ENCODE measurements at places on chromosomes 3 and 15.

DNA sequence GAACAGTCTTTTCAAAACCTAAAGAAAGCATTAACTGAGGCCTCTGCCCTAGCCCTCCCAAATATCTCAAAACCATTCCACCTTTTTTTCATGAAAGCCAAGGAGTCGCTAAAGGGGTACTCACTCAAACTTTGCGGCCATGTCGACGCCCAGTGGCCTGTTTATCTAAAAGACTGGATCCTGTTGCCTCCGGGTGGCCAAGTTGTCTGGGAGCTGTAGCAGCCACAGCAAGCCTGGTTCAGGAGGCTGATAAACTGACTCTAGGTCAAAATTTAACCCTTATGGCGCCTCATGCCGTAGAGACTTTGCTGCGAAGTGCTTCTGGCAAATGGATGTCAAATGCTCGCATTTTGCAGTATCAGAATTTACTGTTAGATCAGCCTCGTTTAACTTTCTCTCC lies 39.5 kb downstream of the ZBTB11 start:
- DNase-seq = no peak

- DNase-seq = peak; percentile 31
These were observed 20.3 kb downstream of the FAM98B start for GRCh38 chr15:38474155-38474757.

- no peak for DNase-seq
These were observed 812.3 kb upstream of the ROBO1 start for GRCh38 chr3:80580146-80580545.

DNA sequence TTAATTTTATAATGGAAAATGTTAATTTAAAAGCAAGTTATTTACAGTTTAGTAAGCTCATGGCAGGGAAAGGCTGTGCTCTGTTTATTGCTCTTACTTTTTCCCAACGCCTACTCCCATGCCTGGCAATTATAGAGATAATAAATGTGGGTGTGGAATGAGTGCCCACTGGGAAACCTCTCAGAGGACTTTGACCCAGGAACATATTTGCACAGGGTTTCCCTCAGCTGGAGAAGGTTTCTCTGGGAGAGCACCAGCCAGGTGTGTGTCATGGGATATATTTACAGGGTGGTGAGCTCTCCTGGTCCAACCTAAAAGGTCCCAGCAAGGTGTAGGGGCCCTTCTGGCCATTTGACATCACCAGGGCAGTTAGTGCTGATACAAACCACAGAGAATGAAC lies 27.9 kb downstream of the ZNF710 start:
- DNase-seq = no peak

DNA sequence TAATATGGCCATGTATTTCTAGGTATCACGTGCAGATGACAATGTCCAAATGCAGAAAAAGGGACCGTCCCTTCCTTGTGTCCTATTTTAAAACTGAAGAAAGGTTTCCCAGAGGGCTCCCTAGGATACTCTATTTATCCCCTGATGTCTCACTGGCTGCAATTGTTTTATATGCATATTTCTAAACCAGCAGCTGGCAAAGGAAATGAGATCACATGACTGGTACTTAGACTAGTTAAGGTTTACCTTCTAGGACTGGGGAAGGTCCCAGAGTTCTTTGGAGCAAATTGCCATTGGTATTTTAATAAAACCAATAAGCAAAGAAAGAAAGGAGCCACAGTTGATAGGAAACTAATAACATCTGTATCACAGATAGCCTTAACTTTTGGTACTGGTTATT lies 29.5 kb downstream of the GTF2E1 start:
- DNase-seq = no peak

DNA sequence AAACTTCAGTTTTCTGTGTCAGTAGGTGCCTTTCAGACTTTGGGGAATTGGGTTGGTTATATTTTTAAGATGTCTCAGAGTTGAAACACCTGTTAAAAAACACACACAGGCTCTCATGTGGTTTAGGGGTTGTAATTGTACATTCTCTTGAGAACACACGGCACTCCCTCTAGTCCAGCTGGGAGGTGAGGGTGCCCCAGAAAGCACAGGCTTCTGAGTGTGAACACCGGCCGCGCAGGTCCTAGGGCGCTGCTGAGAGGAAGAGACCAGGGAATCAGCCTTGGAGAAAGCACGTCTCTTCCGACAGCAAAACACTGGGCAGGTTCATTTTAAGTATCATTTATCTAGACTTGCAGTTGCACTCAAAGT lies 68.0 kb upstream of the RPL35A start:
- DNase-seq = no peak

DNA sequence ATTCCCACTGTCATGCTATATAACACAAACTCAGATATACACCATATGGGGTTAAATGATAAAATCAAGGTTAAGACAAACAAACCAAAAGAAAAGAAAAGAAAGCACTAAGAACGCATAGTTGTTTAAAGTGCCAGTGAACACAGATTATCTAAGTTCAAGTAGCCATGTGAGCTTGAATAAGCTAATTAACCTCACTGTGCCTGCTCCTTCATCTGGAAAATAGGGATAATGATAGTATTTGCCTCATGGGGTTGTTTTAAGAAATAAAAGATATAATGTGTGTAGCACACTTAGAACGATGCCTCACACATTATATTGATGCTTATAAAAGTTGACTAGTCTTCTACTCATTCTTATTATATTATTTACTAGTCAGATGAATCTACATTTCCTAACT lies 72.6 kb upstream of the IL12A start:
- no peak for DNase-seq

GRCh38 chr15:90062973-90063769 lies 39.1 kb downstream of the IDH2 start:
- DNase-seq = no peak

GRCh38 chr3:89617706-89618105 lies 510.3 kb downstream of the EPHA3 start:
- no peak for DNase-seq

GRCh38 chr3:11692532-11692813 lies 48.8 kb upstream of the VGLL4 start:
- no peak for DNase-seq

DNA sequence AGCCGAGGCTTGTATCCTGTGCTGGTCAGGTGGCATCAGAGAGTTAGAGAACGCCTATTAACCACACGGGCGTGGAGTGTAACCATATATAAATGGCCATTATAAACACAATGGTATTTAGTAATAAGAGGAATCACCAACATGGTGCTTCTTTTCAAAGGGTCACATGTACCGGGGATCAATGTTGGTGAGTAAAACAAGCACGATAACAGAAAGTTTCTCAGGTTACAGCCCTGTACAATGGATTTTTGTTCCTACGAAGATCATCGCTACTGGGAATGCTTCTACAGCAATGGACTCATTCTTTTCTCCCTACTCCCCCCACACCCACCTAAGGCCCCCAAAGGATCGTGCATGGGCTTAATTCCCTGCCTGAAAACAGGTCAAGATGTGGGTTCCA lies 42.5 kb downstream of the MEIS2 start:
- DNase-seq = no peak

DNA sequence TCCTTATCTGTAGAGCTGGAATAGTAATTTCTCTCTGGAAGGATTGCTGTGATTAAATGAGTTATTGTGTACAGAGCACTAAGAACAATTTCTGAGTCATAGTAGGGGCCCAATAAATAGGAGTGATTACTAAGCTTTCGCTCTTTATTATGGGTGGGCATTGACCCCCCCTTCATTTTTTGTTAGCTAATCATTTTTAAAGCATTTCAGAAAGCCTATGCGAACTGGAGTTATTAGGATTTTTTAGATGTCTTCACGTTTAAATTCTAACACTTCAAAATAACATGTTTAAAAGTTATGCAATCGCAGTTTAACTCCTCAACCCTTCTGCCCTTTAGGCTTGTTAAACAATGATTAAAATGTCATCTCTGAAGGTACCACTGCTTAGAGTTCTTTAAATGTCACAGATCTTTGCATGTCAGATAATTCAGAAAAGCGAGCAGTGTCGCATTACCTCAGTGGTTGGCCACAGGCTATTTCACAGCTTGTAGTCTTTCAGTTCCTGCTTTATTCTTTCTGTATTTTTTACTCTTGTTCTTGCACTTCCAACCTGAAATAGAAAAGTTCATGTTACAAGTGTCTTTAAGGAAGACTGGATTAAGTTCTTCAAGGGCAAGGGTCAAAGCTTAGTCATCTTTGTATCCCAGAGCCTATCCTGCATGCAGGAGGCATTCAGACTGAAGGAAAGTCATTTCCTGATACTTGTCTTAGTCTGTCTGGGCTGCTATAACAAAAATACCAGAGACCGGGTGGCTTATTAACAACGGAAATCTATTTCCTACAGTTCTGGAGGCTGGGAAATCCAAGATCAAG lies 102.9 kb downstream of the FNDC3B start:
- DNase-seq = no peak

- DNase-seq = no peak
These were observed 32.4 kb upstream of the HHATL start for GRCh38 chr3:42735019-42735418.

- no peak for DNase-seq
These were observed 230.2 kb downstream of the CPNE4 start for GRCh38 chr3:131804565-131805133.

DNA sequence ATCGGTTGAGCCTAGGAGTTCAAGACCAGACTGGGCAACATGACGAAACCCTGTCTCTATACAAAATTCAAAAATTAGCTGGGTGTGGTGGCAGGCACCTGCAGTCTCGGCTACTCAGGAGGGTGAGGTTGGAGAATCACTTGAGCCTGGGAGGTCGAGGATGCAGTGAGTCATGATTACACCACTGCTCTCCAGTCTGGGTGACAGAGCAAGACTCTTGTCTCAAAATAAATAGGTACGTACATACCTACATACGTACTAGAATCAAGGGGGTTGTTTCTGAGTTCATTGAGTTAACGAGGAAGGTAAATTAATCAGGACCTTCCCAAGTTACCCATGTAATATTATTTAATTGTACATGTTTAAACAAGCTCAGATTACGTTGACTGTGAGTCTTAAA lies 97.5 kb downstream of the CHL1 start:
- no peak for DNase-seq

- DNase-seq = no peak
These were observed 54.0 kb upstream of the CHMP2B start for GRCh38 chr3:87173071-87173470.
